ENCODE measurements at places on chromosomes 11 and 22. TPM values are rescaled to one million over a fixed set of nuclear protein-coding genes. Genes with fewer than 3 reads are reported as not detected.

Gene CST6
- total RNA-seq: not detected

Gene FOLR2
- not detected for total RNA-seq

Gene MIAT
- 0.45 TPM for total RNA-seq

Gene POU2AF2
- not detected for total RNA-seq

Gene SCN4B
- not detected for total RNA-seq

Gene SMC1B
- total RNA-seq: 0.16 TPM

Measured in SK-MEL-5 (cell line).